ENCODE measurements at places on chromosomes 2 and 18. TPM values are rescaled to one million over a fixed set of nuclear protein-coding genes. Genes with fewer than 3 reads are reported as not detected.

Gene TMEM178A
- 1.3 TPM for total RNA-seq

Gene SFXN5
- total RNA-seq = 10.2 TPM

Gene ERICH2
- total RNA-seq = 1.2 TPM

Gene PMAIP1
- total RNA-seq = 3.1 TPM

Gene BOLL
- not detected for total RNA-seq

Gene TFCP2L1
- not detected for total RNA-seq

Gene UGT1A3
- total RNA-seq = not detected

Gene DSG1
- total RNA-seq = not detected

Gene RHOB
- 143 TPM for total RNA-seq

Gene CFAP65
- not detected for total RNA-seq

Gene ASPRV1
- 0.28 TPM for total RNA-seq

Gene PRSS56
- total RNA-seq = not detected

All from smooth muscle cell of bladder (primary cell).